ENCODE measurements at places on chromosomes 6 and 20.
A peak's percentile ranks its signal among the peaks of the same experiment; 100 is the strongest.

DNA sequence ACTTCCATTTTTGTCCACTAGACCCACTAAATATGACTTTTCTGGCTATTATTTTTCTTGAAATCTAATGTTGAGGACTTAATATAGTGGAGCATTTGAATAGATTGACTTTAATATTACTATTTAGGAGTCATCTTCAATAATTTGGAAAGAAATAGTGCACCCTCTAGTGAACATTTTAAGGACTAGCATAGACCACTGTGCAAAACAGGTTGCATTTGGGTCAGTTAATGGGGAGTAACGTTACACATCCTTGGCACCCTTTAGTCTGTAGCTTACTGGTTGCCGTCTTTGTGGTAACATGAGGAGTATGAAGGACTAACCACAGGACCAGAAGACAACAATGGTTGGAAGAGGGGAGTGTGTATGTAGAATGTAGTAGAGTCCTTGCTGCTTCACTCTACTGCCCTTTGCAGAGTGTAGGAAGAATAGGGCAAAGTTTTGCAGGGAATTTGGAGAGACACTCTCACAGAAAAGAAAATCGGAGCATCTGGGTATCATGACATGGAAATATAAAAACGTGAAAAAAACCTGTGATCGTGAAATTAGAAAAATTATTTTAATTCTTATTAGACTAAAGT lies 25.2 kb downstream of the RFPL4B start:
- peak; percentile 31 for DNase-seq

DNA sequence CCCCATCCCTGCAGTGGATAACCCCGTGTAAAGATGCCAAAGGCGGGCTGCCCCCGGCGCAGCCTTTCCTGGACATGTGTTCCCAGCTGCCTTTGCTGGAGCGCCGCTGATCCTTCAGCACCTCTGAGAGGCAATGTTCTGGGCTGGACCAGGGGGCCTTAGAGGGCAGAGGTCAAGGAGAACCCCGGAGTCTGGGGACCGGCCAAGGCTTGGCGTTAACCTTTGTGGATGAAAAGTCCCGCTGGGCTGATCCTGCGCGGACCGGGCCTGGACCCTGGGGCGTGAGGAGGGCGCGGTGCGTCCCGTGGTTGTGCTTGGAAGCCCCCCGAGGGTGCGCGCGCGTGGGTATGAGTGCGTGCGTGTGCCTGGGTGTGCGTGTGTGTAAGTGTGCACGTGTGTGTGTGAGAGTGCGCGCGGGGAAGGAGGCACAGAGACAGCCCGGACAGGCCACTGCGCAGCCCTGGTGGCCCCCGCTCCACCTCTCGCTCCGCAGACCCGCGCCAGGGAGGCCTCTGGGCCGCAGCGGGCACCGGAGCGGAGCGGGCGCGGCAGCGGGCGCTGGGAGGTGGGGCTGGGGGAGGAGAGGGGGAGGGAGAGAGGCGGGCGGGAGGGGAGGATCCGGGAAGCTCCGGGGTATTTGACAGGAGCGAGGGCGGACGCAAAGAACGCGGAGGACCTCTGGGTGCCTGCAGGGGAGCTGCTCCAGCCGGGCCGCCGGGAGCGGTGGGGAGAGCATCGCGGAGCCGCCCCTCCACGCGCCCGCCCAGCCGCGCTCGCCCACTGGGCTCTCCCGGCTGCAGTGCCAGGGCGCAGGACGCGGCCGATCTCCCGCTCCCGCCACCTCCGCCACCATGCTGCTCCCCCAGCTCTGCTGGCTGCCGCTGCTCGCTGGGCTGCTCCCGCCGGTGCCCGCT lies at the start of gene SMOC2:
Gene SMOC2 (plus strand): TSS at position 665 of the 914 bp plus-strand sequence. CDS start 187 bp downstream, at position 852.
- no peak for DNase-seq

DNA sequence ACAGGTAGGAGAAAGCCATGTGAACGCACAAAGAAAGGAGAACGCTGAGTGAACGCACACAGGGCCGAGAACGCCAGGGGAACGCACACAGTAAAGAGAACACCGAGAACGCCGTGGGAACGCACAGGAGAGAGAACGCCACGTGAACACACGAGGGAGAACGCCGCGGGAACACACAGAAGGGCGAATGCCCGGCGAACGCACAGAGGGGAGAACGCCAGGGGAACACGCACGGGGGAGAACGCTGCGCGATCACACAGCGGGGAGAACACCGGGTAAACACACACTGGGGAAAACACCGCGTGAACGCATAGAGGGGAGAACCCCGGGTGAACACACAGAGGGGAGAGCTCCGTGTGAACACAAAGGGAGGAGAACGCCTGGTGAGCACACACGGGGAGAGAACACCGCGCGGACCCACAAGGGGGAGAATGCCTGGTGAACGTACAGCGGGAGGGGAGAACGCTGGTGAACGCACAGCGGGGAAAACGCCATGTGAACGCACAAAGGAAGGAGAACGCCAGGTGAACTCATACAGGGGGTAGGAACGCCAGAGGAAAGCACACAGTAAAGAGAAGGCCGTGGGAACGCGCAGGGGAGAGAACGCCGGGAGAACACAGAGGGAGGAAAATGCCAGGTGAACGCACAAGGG lies 55.3 kb downstream of the RNASET2 start:
- no peak for DNase-seq

DNA sequence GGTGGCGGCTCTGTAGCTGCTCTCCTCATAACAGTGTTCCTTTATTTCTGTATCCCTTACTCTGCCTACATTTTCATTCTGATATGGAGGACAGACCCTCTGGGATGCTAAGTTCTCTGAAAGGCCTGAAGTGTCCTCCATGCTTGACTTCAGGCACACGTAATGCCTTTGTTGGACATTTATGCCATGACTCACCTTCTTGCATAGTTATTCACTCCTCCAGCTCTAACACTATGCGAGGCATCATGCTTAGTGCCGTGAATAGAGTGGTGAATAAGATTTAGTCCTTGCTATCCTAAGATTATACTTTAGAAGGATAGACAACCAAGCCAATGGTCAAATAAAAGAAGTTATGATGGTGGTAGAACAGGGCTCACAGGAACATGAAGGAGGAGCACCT lies 760.9 kb upstream of the FLRT3 start:
- no peak for DNase-seq

GRCh38 chr6:150368762-150369161 lies at the start of gene IYD:
Gene IYD (plus strand): TSS chr6:150369012. CDS start chr6:150369032, 20 bp downstream.
- no peak for DNase-seq

DNA sequence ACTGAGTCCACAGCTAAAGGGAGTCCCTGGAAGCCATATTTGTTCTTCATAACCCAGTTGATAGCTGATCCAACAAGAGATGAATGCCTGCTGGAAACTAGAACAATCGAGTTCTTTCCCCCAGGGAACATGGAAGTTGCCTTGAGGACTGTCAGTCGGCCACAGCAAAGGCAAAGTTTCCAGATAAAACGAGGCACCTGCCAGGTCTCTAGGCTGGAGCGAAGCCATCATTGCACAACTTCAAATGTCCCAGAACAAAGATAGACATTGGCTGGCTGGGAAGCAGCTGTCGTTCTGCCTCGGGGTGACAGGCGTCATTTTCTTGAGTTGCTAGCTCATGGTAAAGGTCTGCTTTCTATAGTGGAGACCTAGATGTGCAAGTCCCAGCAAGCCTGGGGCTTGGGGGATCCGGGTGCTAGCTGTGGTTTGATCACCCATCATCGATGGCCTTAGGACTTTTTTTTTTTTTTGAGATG lies 184.4 kb upstream of the ZNF217 start:
- DNase-seq = no peak

GRCh38 chr20:2307136-2307535 lies 11.3 kb downstream of the TGM3 start:
- DNase-seq = no peak

DNA sequence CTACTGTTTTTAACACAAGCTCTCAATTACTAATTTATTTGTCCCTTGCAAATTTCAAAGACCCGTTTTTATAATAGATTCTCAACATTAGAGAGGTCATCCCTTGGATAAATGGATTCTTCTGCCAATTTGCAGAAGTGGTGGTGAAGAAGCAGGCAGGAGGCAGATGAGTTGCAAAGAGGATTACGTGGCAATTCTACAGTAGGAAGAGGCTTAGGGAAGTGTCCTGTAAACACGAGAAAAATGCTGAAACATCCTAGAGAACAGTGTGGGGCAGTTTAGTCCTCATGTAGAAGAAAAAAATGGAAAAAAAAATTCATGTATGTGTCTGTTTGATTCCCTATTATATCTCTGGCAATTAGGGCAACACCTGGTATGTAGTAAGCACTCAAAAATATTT lies 87.6 kb downstream of the BMP2 start:
- no peak for DNase-seq

GRCh38 chr6:106536357-106536756 lies 92.9 kb downstream of the RTN4IP1 start:
- no peak for DNase-seq

DNA sequence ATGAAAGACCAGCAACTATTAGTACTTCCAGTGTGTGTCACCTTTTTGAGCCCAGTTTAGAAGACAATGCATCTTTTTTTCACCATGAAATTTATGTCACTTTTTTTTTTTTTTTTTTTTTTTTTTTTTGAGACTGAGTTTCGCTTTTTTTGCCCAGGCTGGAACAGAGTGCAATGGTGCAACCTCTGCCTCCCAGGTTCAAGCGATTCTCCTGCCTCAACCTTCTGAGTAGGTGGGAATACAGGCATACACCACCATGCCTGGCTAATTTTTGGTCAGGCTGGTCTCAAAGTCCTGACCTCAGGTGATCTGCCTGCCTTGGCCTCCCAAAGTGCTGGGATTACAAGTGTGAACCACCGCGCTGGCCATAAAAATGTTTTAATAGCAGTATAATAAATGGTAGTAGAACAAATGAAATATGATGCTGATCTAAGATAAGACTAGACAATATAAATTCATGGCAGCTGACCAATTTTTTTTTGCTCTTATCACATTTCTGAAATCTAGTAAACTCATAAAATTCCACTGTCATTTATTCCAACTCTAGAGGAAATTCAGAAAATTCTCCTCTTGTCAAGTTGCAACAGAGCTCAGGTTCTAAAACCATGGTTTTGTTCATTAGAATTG lies 21.3 kb downstream of the NHSL1 start:
- no peak for DNase-seq

Data from RWPE1 (cell line).